C1 segment of cervical spinal cord (tissue), 14 donors: ENCODE measurements at places on chromosomes 16 and 17.
A peak's percentile ranks its signal among the peaks of the same experiment; 100 is the strongest.

- no peak for DNase-seq
Measured at GRCh38 chr17:76793775-76794174, 55.9 kb downstream of the MFSD11 start.

DNA sequence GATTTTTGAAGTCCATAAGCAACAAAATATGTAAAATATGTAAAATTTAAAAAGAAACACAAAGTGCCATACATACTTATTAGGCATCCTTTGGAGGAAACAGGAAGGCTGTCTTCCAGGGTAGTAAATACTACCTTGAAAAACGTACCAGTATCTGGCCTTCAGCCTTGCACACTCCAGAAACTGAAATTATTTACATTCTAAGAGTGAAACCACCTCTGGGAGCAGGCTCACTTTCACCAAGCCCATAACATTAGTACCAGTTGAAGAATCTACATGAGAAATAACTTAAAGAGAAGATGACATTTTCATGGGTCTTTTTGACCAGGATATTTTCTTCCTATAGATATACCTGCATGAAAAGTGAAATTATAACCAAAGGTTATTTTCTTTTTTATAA is 6.4 kb downstream of the KRTAP9-1 start:
- no peak for DNase-seq

- peak; percentile 83 for DNase-seq
Measured at GRCh38 chr16:14629919-14630619, at the start of gene PARN. Gene PARN, minus strand, starts transcription at chr16:14630260. Its CDS starts 135 bp downstream, at chr16:14630125.

GRCh38 chr17:76561799-76562268 is 22.0 kb downstream of the PRCD start:
- no peak for DNase-seq

DNA sequence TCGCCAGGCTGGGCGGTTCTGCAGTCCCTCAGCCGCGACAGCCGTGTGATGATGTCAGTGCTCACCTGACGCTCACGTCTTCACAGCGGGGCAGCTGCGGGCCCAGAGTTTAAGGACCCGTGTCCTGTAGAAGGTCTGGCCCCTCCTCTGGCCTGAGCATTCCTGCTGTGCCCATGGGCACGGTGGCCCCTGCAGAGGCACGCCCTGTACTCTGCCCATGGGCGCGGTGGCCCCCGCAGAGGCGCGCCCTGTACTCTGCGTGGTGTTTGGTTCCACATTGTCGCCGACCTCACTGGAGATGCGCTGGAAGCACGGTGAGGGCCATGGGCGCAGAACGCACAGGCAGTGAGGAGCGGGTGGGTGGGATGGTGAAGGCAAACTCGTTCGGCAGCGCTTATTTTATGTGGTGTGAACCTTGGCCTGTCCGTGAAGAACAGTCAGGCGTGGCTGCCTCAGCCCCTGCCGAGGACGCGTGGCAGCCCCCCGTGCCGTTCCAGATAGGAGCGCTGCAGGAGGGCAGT is 122.0 kb downstream of the BANP start:
- no peak for DNase-seq

DNA sequence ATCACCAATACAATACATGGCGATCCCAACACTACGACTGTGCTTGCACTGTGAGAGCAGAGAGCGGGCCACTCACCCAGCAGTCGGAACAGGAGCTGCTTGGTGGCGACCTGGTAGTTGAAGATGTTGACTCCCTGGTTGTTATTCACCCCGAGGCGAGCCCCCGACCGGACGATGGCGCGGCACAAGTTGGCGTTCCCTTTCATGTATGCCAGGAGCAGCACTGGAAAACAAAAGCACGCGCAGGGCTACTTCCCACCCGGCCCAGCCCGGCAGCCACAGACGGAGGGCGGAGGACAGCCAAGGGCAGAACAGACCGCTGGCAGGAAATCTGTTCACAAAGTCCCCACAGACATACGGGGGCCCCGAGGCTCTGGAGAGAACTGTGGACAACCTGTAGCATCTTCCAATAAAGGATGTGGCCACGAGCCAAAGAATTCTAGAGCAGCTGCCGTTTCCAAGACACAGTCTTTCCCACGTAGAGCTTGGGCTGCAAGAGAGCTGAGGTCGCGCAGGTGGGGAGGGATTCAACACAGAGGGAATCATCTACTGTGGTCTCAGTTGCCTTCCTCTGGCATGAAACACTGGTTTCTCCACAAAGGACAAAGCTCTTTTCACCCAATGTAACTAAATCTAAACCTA is 27.8 kb downstream of the CYB5D2 start:
- no peak for DNase-seq

DNA sequence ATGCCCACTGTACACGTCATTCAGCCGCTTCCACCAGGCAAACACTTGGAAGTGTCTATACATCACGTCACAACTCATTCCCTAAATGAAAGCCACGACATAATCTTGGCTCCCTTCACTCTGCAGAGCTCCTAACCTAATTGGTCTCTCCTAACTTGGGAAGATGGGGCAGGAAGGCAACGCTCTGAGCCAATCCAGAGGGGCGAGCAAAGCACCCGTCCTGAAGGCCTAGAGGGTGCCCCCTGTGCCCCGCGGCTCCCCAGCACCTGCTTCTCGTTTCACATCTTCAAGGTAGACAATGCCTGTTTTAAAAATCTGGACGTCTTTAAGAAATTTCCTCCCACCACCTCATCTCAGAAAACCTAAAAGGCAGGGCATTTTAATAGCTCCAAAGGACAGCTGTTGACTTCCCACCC is 1.0 kb downstream of the CSNK2A2 start:
- DNase-seq, result no peak

GRCh38 chr17:41686281-41686680 is 2.4 kb upstream of the EIF1 start:
- no peak for DNase-seq

DNA sequence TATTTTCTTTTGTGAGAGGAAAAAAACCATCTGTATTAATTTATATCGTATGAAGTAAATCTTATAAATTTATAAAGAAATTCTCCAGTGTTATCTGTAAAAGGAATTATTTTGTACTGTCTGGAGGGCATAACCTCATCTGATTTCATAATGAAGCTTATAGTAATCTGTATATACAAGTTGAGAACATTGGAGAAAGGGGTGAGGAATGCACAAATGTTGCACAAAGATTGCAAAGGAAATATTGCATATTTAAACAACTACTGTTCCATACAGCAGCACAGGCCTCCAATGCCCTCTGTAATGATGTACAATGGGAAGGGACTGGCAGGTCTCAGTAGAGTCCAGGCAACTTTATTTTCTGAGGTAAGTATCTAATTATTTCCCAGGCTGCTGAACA is 50.8 kb upstream of the KCNJ16 start:
- DNase-seq, result no peak

- DNase-seq, result no peak
Measured at GRCh38 chr17:7262192-7262934, at the start of gene CLDN7. Gene CLDN7, minus strand, starts transcription at chr17:7262478. Its CDS starts 435 bp downstream, at chr17:7262043.

DNA sequence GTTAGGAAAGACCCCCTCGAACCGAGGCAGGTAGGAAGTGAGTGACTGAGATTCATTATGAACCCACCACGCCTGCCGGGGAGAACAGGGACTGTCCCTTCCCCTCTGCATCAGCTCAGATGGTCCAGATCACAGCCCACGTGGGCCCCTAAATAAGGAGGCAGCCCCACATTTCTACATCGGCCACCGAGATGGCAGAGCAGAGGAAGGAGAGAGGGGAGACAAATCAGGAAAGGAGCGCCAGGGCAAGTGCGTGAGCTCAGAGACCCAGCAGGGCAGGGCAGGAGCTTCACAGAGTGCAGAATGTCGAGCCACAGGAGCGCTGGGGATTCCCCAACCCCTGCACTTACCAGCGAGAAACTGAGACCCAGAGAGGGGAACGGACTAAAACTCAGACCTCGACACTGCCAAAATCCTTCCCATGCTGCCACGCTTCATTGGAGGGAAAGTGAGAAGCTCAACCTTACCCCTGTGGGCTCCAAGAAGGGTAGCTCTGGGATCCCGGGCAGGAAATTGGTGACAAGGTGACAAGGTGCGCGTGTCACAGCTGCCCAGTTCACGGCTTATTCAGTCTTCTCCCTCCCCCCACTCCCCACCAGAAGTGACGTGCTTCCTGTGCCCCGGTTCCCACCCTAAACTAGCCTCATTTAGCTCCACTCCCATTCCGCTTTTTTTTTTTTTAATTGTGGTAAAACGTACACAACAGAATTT is at the start of gene ICAM2:
Gene ICAM2 (minus strand): TSS at position 578 of the 711 bp plus-strand sequence. CDS start 13,942 bp downstream, outside the sequence.
- DNase-seq, result no peak

DNA sequence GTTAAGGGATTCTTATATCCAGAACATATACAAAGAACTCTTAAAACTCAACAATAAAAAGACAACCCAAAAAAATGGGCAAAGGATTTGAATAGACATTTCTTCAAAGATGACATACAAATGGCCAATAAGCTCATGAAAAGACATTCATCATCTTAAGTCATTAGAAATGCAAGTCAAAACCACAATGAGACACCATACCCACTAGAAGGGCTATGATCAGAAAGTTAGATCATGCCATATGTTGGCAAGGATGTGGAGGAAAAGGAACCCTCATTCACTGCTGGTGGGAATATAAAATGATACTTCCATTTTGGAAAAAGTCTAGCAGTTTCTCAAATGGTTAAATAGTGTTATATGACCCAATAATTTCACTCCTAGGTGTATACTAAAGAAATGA is 9.4 kb downstream of the PLD6 start:
- DNase-seq, result no peak

GRCh38 chr17:1260086-1260769 is 10.0 kb upstream of the BHLHA9 start:
- DNase-seq, result no peak

- no peak for DNase-seq
Measured at GRCh38 chr16:80989801-80990200, 16.9 kb downstream of the CMC2 start.

GRCh38 chr16:10343124-10343760 is 42.6 kb upstream of the ATF7IP2 start:
- DNase-seq, result no peak
